ENCODE measurements at places on chromosomes 2 and 18.

GRCh38 chr2:160751021-160751420 is 257.4 kb upstream of the RBMS1 start:
- no peak for ATAC-seq

- ATAC-seq: no peak
Measured at GRCh38 chr2:88117973-88118372, 9.9 kb downstream of the FABP1 start.

DNA sequence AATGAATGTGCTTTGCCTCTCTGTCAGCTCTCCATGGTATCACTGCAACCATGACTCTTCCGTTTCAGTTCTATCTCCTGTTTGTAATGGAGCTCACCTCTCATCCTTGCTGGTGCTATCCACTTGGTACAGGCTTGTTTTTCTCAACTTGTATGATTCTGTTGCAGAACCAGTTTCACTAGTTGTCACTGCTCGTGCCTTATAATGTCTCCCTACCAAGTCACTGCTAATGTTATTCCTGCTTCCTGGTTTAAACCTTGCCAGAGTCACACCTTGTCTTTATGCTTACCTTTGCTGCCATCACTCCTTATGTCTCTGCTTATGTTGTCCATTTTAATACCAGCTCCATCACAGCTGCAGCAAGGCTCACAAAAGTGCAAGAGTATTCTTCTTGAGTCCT is 1191.0 kb upstream of the LRRTM1 start:
- ATAC-seq: no peak

DNA sequence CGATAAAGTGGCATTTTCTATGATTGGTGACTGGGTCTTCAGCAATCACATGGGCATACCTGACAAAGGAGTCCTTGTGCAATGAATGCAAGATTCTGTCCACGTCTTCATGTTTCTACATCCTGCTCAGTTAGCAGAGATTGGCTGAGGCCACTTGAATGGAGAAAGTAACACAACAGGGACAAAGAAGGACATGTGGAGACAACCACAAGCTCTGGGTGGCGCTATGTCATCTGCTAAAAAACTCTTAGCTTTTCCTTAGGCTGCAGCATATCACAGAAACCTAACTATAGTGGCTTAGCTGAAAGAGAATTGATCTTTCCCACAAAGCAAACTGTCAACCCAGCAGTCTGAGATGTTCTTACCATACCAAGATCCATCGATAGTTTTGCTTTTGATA is 1109.7 kb downstream of the SOCS6 start:
- no peak for ATAC-seq

DNA sequence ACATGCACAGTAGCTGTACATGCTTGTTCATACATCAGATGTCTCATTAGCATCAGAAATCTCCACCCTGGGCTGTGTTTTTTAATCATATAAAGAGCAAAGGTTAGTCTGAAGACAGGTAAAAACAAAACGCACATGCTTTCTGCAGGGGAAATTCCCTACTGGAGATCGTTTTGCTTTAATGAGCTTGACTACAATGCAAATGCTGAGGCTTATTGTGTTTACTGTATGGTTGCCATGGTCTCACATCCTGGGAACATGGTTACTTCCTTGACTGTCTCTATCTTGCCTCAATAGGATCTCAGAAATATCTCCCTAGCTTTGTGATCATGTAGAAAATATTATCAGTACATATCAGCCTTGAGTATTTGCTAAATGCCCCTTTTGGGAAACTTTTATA is 336.5 kb upstream of the TFPI start:
- no peak for ATAC-seq

GRCh38 chr2:238403632-238404405 is 22.9 kb upstream of the ASB1 start:
- no peak for ATAC-seq

- no peak for ATAC-seq
Measured at GRCh38 chr2:222127660-222128059, 171.1 kb downstream of the PAX3 start.

GRCh38 chr18:78542204-78542603 is 437.4 kb upstream of the SALL3 start:
- ATAC-seq: no peak

DNA sequence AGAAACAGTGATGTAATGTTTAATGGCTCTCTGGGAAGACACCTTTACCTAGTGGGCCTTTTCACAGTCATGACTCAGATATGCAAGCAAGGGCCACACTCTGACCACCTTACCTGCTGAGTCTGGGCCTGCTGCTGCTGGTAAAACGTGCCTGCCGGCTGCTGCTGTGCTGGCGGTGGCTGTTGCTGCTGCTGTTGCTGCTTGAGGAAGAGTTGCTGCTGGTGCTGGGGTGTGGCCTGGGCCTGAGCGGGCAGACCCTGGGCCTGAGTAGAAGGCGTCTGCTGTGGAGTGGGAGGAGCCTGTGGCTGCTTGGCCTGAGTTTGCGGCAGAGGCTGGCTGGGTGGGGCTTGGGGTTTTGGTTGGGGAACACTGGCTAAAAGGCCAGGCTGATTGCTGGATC is 81.6 kb upstream of the NFU1 start:
- no peak for ATAC-seq

- no peak for ATAC-seq
Measured at GRCh38 chr2:26900831-26901321, 52.9 kb downstream of the DPYSL5 start.

GRCh38 chr18:21448299-21448698 is 152.2 kb downstream of the ESCO1 start:
- ATAC-seq: no peak

DNA sequence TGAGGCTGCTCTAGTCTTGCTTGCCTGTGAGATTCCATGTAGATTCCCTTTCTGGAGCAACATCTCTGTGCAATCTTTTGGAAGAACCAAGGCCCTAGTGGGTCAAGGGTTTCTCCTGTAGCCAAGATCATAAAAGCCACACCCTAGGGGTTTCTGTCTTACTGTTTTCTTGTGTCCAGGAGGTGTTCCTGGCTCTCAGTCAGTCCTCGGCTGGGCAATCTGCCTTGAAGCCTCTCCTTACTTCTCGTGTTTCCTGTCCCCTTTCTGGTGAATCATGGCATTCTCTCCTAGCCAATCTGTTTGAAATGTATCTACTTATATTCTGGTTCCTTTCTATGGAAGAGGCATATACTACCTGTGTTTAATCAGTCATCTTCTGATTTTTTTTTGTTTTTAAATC is 484.8 kb upstream of the UBE2E3 start:
- ATAC-seq: no peak

- ATAC-seq: no peak
Measured at GRCh38 chr18:50638016-50638883, 78.4 kb downstream of the MAPK4 start.

- ATAC-seq: no peak
Measured at GRCh38 chr2:65466551-65466950, 34.2 kb upstream of the SPRED2 start.

DNA sequence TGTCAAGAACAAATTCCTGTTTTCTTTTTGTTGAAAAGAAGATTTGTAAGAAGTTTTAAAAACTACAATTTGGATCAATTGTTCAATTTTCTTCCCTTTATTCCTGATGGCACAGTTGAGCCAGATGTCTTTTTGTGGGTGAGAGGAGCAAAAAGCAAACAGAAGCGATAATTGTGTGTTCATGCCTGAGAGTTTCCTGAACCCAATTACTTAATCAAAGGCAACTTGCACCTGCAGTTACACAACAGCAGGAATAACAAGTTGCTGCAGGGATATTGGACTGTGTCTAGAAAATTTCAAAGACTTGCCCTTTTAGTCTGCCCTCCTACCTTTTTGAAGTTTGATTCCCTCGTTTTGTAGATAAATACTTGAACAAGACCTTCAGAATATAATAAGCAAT is 383.6 kb downstream of the DSEL start:
- ATAC-seq: no peak

DNA sequence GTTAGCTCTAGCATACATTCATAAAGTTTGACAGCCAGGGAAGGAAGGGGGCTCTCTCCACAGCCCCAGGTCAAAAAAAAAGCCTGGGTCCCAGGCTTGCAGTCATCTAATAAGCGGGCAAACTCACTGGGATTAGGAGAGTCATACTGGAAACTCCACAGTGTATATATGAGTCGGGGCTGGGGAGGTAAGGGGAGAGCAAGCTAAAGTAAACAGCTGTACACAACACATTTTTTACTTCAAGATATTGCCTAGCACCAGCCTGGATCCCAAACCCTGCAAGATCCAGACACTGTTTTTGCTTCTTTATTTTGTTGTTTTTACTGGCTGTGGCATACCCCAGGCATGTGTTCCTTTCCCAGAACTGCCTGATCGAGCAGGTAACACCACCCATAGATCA is 291.3 kb upstream of the TANK start:
- no peak for ATAC-seq

DNA sequence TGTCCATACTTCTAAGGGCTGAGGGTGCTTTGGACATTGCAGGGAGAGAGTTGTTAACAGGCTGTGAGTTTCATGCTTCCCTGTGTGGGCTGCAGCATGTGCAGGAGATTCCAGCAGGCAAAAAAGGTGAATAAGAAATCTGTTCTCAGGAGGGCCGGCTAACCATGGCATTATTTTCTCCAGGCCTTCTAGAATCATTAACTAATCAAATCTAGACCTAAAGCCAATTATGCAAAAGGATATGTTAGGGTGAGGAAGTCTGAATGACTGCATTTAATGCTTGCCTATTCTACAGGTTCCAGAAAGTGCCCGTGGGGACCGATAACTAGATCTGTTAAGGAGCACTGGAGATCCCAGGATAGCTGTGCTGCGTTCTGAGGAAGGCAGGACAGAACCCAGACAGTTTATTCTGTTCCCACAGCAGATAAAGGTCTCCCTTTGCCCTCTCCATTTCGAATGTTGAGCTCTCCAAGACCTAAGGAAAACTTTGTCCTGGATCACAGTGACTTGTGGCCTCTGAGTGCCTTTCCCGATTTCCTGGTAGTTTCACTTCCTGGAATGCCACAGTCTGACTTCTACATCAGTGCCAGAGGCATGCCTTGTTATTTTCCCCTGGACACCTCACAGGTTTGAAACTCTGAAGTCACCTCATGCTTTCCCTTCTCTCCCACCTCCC is 50.0 kb upstream of the ZFP36L2 start:
- no peak for ATAC-seq

DNA sequence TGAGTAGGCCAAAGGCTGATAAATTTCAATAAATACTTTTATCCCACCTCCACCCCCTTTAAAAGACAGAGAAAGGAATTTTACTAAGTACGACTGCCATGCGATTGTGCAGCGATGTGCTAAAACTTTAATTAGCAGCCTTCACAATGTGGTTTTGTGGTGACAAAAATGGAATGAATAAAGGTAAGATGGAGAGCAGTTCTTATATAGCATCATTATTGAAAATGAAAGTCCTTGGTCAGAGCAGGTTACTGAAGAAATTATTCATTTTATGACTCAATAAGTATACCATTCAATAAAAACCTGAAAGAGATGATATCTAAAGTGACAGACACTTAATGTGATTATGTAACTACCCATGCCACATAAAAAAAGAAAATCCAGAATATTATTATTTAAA is 33.2 kb upstream of the MTIF2 start:
- ATAC-seq: peak; percentile 99

GRCh38 chr2:215799194-215799593 is 214.2 kb downstream of the MREG start:
- ATAC-seq: no peak

- no peak for ATAC-seq
Measured at GRCh38 chr18:28108814-28109213, 68.1 kb downstream of the CDH2 start.

DNA sequence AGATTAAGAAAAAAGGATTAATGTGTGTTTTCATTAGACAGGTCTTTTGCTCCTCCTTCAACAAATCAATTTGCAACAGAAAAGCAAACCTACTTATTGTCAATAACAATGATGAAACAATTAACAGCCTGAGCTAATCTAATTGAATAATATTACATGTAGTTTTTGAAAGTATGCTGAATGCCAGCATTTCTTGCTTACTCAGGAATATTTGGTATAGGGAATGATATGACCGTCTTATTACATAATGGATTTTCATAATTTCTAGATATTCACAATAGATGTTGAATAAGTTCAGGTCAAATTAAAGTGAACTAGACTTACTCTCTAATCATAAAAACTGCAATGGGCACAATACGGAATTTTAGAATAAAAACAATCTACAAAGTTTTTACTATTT is 1493.8 kb upstream of the NXPH2 start:
- ATAC-seq: no peak

DNA sequence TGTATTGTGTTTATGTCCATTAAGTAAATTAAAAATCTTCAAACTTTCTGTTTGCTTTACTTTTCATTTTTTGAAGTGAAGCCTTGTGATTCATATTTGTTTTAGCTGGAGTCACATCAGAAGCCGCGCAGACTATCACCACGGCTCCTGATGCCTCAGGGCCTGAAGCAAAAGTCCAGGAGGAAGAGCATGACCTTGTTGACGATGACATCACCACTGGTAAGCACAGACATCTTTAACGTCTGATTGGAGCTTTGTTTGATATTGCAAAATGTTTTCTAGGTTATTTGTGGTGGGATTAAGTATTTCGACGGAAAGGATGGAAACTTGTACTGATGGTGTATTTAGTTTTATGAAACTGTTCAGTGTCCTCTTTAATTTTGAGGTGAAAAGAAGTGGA is 164.8 kb downstream of the WDR7 start:
- ATAC-seq: no peak

DNA sequence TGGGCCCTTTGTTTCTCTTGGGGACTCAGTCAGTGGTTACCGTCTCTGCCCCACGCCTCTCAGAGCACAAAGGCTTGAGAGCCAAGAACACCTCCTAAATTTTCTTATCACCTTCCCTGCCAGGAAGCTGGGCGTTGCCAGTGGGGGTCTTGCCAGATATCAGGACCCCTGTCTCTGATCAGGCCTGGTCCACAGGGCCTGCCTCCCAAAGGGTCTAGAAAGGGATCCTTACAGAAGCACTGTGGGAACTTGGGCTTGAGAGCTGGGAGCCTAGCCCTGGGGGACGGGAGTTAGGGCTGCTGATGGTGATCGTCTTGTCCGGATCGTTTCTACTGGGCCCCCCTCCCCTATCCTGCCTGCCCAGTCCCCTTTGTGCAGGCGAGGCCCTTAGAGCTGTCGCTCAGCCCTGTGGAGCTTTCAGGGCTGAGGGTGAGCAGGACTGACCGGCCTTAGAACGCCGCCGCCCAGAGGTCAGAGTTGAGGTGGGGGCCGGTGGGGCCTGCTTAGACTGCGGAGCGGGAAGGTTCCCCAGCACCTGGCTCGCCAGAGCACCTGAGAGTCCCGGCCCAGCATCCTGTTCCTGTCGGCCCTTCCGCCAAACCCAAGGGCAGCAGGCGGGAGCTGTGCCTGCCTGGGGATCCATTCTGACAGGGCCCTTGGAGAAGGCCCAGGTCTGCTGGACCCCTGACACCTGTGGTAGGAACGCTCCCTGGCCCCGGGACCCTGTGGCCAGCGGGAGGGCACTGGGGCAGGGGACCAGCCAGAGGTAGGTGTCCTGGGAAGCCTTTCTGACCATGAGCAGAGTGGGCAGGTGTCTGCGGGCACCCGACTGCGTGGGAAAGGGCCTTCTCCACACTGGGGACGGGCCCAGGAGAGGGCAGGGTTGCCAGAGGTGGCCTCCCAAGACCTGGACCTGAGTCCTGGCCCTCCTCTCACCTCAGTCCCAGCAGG is 956 bp downstream of the ESPNL start:
- ATAC-seq: no peak

- ATAC-seq: no peak
Measured at GRCh38 chr2:28164280-28164801, 228.3 kb upstream of the FOSL2 start.

GRCh38 chr18:11368020-11368419 is 218.7 kb upstream of the PIEZO2 start:
- no peak for ATAC-seq

- ATAC-seq: no peak
Measured at GRCh38 chr2:204550751-204551511, 5.7 kb downstream of the PARD3B start.

GRCh38 chr2:217836901-217837491 is 165.8 kb downstream of the TNS1 start:
- ATAC-seq: no peak

- ATAC-seq: no peak
Measured at GRCh38 chr2:43800894-43801293, 27.1 kb downstream of the DYNC2LI1 start.
